ENCODE measurements at places on chromosomes 3 and 15.

DNA sequence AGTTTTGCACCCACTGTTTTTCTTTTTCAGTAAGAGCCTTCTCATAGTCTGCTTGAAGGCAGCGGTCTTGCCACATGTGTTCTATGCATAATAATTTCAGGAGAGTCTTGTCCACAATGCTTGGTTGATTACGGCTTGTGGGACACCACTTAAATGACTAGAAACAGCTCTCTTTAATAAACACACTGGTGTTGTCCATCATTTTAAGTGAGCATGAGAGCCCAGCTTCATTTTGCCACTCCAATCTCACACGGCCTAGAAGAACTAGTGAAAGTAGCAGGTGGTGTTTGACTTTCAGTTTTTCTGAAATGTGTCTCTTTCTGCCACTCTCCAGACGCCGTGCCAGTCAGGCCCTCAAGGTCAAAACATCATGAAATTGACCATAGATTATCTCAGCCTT is 292.1 kb downstream of the LPP start:
- DNase-seq = no peak

- DNase-seq = no peak
Measured at GRCh38 chr3:31908391-31909097, 72.5 kb downstream of the OSBPL10 start.

- DNase-seq = no peak
Measured at GRCh38 chr3:76724706-76725105, 315.2 kb upstream of the ROBO2 start.

GRCh38 chr15:101315736-101316135 is 20.7 kb upstream of the SNRPA1 start:
- DNase-seq = no peak

- no peak for DNase-seq
Measured at GRCh38 chr3:125528920-125529319, 8.9 kb upstream of the SNX4 start.

- DNase-seq = no peak
Measured at GRCh38 chr3:130345487-130346079, at the start of gene COL6A5. Gene COL6A5 (plus strand): TSS chr3:130345672. CDS start chr3:130373639, 27,967 bp downstream.

DNA sequence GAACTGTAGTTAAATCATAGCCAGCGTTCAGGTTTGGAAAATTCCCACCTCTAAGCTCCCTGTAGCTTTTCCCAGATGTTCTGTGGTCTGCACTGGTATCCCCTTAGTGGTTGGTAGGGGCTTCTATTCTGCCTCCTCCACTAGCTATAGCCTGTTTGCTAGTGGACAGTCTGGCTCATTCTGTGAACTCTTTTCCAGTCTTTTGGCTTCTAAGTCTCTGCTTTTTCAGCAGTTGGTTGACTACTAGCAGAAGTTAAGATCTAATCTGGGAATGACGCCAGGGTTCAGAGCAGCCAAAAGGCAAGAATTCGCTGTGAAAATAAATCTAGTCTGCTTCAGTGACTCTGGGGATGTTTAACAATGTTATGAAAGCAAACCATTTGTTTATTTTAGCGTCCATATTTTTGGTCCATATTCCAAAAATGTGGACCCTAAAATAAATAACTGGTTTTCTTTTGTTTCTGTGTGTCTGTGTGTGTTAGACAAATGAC is 73.7 kb upstream of the WDR72 start:
- no peak for DNase-seq

- no peak for DNase-seq
Measured at GRCh38 chr15:64071931-64072765, 21.5 kb downstream of the CIAO2A start.

- no peak for DNase-seq
Measured at GRCh38 chr15:38224486-38224885, 28.1 kb upstream of the SPRED1 start.

GRCh38 chr3:5423076-5423475 is 235.6 kb downstream of the EDEM1 start:
- no peak for DNase-seq

- no peak for DNase-seq
Measured at GRCh38 chr15:68061602-68062001, 7.5 kb downstream of the PIAS1 start.

DNA sequence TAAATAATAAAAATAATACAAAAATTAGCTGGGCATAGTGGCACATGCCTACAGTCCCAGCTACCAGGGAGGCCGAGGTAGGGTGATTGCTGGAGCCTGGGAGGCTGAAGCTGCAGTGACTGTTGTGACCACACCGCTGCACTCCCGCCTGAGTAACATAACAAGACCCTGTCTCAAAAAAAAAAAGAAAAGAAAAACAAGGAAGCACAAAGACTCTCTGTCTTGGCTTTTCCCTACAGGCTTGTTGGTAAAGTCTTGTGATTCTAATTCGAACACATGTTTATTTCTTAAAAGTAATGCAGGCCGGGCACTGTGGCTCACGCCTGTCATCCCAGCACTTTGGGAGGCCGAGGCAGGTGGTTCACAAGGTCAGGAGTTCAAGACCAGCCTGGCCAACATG is 60.1 kb downstream of the CAPN3 start:
- no peak for DNase-seq
